ENCODE measurements at places on chromosomes 3 and 15. TPM values are rescaled to one million over a fixed set of nuclear protein-coding genes. Genes with fewer than 3 reads are reported as not detected.

The MASP1 gene
- polyA plus RNA-seq = 7.7 TPM

The PTH1R gene
- polyA plus RNA-seq = 6.9 TPM

GRCh38 chr3:30641416-30642251 lies 35.2 kb downstream of the TGFBR2 start:
- no peak for DNase-seq

DNA sequence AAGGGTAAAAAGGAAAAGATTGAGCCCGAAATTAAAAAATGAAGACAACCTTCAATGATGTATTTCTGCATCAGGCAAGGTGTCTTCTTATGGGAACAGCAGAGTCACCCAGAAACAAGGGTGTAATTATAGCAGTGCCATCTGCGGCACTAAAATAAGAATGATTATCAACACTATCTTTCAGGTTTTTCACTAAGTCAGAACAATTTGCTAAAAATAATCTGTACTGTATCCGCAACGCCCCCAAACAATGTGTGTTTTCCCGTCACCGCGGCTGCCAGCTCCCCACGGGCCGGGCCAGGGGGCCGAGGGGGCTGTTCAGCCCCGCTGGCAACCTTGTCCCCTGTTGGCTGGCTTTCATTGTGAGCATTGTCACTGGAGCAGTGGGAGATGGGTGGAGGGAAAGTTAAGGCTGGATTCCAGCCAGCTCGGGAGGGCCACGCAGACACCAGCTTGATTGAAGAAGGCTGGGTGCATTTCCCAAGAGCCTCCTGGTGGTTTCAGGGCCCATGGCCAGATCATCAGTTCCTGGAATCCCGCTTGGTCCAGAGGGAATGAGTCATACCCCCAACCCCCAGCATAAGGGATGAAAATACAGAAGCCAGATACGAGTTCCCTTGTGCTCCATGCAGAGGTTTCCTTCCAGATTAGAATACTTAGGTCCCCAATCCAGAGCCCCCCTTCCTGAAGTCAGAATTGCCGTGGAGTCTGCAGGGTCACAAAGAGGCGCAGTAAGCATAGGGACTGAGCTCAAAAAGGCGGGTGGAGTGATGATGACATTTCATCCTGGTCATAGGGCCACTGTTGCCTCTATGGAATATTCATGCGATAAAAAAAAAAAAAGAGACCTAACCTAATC lies 90.2 kb upstream of the KLF13 start:
- peak; percentile 90 for DNase-seq

The OR5K2 gene
- not detected for polyA plus RNA-seq

The MED12L gene
- polyA plus RNA-seq = 6.8 TPM

GRCh38 chr3:42975456-42975855 lies 3.7 kb upstream of the GASK1A start:
- no peak for DNase-seq

- DNase-seq = no peak
Observed at GRCh38 chr3:188431553-188431952, 277.6 kb downstream of the LPP start.

GRCh38 chr3:6088433-6088832 lies 772.5 kb upstream of the GRM7 start:
- no peak for DNase-seq

The ONECUT1 gene
- not detected for polyA plus RNA-seq

DNA sequence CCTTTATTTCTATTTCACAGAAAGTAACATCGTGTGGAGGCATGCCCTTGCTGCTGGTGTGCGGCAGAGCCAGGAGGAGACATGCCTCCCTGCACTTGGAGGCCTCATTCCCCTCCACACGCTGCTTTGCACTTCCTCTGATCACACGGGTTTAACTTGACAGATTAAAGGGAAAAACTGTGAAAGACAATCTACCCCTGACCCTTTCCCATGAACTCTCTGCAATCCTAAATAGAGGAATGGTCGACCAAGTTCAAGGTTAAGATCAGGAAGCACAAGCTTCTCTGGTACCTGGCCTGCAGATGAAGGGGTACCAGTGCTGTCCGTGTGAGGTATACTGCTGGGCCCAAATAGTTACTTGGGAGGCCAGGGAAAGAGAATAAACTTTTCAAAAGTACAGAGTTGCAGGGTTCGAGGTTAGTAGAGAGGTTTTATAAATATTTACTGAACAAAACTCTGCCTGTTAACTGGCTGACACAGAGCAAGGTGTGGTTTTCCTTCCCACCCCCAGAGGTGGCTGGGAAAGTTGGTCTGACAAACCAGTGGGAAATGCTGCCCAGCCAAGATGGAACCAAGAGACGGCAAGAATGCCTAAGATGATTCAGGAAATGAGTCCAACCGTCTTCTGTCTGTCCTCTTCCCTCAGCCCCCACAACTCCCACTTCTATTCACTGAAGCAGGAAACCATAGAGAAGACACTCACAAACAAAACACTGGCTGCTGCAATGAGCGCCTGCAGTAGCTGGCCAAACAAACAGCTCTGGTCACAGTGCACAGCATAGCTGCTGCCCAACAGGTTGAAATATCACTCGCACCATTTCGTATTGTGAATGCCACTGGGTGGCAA lies 79.6 kb downstream of the IGF2BP2 start:
- DNase-seq = peak; percentile 81

- no peak for DNase-seq
Observed at GRCh38 chr15:31483986-31484951, 157.6 kb downstream of the KLF13 start.

DNA sequence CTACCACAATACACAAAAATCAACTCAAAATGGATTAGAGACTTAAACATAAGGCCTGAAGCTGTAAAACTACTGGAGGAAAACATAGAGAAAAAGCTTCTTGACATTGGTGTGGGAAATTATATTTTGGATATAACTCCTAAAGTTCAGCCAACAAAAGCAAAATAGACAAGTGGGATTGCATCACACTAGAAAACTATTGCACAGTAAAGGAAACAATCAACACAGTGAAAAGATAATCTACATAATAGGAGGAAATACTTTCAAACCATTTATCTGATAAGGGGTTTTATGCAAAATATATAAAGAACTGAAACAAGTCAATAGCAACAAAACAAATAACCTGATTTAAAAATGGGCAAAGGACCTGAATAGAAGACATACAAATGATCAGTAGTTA lies 37.6 kb upstream of the TP63 start:
- DNase-seq = no peak

The EAF2 gene
- 6.3 TPM for polyA plus RNA-seq

The SLCO3A1 gene
- polyA plus RNA-seq = 5.4 TPM

The NAALADL2 gene
- 7.1 TPM for polyA plus RNA-seq

The SPESP1 gene
- 6.0 TPM for polyA plus RNA-seq

GRCh38 chr3:154517404-154517803 lies 87.4 kb upstream of the GPR149 start:
- DNase-seq = no peak

The GLT8D1 gene
- 88.2 TPM for polyA plus RNA-seq

- DNase-seq = no peak
Observed at GRCh38 chr3:106829206-106829605, 548.0 kb upstream of the CCDC54 start.

GRCh38 chr3:183117056-183117455 lies 17.8 kb upstream of the MCCC1 start:
- DNase-seq = no peak

DNA sequence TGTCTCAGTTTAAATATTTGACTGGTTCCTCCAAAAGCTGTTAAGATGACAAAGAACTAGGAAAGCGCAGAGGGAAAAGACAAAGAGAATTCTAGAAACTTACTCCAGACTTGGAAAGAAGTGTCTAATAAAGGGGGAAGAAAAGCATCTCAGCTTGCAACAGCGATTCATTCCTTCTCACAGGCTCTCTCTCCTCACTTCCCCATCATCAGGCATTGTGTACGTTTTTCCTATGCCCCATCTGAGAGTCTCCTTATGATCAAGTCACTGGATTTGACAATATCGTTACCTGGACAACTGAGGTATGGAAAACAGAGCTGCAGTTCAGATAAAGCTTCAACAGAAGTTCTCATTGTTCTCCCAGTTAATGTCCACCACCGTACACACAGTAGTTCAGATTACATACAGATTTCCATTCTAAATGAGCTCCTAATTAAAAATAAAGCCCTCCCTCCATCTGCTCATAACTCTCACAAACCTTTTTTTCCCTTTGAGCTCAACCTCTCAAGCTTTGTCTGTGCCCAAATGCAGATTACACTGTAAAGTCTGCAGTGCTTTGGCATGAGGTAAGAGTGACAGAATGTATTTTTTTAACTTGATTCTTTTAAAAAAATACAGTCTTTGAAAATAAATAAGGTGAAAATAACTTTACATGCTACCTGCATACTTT lies 254.4 kb upstream of the THBS1 start:
- DNase-seq = no peak

- DNase-seq = peak; percentile 76
Observed at GRCh38 chr3:17175187-17175807, 290.5 kb downstream of the PLCL2 start.

GRCh38 chr3:167160781-167161180 lies 219.3 kb downstream of the ZBBX start:
- DNase-seq = peak; percentile 93

GRCh38 chr15:48300038-48300437 lies 31.2 kb upstream of the DUT start:
- no peak for DNase-seq

DNA sequence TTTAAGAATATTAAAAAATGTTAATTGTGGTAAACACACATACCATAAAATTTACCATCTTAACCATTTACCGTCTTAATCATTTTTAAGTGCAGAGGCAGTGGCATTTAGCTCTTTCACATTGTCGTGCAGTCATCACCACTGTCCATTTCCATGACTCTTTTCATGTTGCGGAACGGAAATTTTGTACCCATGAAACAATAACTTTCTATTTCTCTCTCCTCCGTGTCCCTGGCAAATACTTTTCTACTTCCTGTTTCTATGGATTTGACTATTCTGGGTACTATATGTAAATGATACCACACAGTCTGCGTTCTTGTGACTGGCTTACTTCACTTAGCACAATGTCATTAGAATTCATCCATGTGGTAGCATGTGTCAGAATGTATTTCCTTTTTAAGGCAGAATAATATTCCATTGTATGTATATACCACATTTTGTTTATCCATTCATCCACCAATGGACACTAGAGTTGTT lies 27.9 kb downstream of the AKAP13 start:
- DNase-seq = no peak

DNA sequence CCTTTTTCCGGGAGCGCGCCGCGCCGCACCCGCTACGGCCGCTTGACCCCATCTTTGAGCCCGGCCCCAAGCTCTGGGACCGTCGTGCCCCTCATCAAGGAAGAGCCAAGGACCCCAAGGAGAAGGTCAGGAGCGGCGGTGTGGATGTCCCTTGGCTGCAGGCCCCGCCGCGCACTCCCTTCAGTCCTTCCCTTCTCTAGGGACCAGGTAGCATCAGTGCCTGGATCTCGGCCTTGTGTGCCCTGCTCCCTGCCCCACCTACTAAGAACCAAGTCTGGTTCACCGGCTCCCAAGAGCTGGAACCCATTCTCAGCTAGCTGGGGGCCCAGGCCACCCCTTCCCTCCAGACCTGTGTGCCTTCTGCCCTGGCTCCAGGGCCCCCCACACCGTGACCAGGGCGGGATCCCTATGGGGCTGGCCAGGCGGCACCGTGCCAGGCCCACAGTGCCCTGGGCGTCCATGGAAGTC lies 69.3 kb upstream of the CGNL1 start:
- DNase-seq = no peak

The ALDH1A3 gene
- polyA plus RNA-seq = 22.0 TPM

- DNase-seq = no peak
Observed at GRCh38 chr3:114809668-114810413, 337.2 kb downstream of the ZBTB20 start.

DNA sequence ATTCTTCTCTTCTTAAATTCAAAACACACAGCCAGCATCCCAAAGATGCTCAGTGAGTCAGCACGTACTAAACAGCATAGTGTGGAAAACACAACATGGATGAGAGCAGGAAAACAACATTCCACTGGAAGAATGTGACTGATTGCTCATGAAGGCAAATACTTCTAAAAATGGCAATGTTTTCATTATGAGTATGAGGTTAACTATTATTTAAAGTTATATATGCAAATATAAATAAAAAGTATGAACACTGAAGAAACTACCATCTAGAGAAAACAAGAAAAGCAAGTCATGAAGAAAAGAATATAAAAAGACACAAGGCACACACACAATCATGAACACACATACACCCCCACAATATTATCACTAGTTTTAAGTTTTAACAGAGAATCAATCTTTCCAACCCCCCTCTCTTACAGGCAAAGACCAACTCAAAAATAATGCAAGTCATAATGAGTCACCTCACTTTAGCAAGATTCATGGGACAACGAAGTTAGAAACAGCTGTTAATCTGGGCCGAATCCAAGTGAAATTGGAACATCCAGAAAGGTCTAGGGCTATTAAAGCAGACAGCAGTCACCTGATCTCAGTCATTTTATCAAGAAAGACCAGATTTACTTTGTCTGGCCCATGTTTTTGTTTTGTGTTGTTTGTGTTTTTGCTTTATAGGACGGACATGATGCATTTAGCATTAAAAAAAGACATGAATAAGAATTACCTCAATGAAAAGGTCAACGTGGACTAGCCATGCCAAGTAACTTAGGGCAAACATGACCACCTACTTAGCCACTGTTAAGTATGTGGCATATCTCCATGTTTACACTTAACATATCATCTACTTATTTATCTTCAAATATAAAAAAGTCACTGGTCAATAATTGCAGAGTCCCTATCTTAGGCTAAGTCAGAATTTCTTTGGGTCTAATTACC lies 18.1 kb downstream of the GBE1 start:
- peak; percentile 22 for DNase-seq

The CCDC33 gene
- not detected for polyA plus RNA-seq

DNA sequence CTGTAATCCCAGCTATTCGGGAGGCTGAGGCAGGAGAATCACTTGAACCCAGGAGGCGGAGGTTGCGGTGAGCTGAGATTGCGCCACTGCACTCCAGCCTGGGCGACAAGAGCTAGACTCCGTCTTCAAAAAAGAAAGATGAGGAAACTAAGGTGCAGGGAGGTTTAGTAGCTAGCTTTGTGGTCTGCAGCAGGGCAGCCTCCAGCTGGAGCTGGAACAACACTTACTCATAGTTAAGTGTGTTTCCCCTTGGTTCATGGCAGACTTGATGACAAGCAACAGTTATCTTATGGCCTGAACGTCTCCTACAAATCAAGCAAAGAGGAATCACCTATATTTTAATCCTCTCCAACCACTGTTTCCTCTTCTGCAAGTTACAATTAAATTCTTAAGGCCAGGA lies 12.6 kb downstream of the KAT2B start:
- no peak for DNase-seq

DNA sequence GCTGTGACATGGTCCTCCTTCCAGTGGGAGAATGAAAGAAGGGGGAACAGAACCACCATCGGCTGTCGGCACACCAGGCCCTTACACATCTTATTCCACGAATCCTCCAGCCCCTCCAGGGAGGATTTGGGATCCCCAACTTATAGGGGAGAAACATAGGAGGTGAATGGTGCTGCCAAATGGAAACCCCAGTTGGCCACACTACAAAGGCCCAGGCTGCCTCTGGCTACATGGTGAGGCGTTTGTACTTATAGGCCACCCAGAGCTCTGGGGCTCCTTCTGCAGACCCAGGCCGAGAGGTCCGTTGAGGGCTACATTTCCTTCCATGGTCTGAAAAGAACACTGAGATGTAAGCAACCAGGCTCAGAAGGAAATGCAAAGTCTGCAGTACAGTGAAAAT lies 12.0 kb downstream of the AMOTL2 start:
- DNase-seq = no peak

Data from muscle of back (tissue), 13 donors.